Inflammatory macrophage treated with lipopolysaccharide for 1 hour (primary cell): ENCODE measurements at places on chromosomes 5 and 9.

DNA sequence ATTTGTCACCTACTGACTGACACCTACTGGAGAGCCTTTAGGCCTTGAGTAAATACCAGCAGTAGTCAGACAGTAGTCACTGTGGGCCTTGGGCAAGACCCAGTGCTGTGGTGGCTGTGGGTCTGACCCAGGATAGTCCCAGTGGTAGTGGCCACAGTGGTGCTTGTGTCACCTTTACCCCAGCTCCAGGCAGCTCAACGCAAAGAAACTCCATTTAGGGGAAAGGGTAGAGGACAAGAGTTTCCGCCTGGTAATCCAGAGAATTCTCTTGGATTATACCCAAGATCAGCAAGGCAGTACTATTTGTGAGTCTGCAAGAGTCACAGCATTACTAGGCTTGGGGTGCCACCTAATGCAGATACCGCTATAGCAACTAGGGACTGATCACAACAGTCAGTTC is 28.9 kb downstream of the CERT1 start:
- DNase-seq = no peak

DNA sequence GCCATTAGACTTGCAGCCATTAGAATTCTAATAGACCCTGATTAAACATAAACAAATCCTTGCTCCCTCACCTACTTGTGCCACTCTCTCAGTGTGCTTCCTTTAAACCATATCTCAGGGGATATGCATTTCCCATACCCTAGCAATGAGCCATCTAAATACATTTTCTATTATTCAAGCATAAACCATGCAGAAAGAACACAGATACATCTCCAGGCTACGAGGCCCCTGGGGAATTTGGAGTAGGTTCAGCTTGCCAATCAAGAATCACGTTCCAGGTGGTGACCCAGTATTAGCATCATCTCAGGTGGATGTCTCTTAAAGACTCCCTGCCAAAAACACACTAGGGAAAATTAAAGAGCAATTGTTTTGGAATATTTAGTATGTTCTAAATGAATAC is 93.0 kb upstream of the CCL21 start:
- no peak for DNase-seq

GRCh38 chr9:79616971-79617370 is 45.2 kb downstream of the TLE4 start:
- DNase-seq = no peak

DNA sequence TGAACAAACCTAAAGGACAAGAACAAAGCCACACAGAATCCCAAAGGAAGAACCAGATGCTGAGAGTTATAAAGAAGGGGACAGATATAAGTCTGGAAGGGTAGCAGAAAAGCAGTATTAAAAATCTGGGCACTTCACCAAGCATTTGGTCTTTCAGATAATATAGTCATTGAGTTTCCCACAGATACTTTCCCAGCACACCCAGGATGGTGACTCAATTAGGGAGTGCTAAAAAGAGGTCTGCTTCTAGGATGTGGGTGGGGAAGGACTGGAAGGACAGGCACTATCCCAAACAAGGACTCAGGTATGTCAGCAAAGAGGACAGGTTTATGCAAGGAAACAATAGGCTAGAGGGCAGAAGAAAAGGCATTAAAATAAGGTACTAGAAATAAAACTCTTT is 59.3 kb downstream of the DIAPH1 start:
- DNase-seq = no peak

- DNase-seq = no peak
Observed at GRCh38 chr5:168121138-168121494, 170.3 kb upstream of the WWC1 start.

DNA sequence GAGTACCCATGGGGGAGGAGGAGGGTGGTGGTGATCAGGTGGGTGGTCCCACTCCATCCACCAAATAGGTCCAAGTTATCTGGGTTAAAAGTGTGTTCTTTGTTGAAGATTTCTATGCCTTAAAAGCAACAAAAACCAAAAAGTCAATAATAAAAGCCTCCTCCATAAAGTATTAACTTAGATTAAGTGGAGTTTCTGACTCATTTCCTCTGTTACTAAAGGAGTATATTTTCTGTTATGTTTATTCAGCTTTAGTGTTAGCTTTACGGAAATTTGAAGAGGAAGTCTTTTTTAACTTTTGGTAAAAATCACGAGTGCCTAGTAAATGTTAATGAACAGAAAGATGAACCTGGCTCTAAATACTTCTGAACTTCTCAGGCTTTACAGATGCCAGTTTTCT is 17.8 kb downstream of the FBXO38 start:
- DNase-seq = peak; percentile 39

DNA sequence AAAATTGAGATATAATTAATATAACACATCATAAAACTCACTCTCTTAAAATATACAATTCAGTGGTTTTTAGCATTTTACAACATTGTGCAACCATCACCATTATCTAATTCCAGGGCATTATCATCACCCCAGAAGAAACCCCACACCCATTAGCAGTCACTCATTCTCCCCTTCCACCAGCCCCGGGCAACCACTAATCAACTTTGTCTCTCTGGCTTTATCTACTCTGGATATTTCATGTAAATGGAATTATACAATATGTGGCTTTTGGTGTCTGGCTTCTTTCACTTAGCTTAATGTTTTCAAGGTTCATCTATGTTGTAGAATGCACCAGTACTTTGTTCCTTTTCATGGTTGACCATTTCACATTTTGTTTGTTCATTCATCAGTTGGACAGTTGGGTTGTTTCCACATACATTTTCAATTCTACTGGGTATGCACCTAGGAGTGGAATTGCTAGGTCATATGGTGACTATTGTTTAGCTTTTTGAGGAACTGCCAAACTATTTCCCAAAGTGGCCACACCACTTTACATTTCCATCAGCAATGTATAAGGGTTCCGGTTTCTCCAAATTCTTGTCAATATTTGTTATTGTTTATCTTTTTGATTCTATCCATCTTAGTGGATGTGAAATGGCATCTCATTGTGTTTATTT is 62.4 kb downstream of the MARCHF3 start:
- no peak for DNase-seq

GRCh38 chr5:101626572-101626971 is 669.5 kb downstream of the SLCO4C1 start:
- DNase-seq = no peak

GRCh38 chr5:2779459-2779858 is 28.0 kb upstream of the IRX2 start:
- no peak for DNase-seq

DNA sequence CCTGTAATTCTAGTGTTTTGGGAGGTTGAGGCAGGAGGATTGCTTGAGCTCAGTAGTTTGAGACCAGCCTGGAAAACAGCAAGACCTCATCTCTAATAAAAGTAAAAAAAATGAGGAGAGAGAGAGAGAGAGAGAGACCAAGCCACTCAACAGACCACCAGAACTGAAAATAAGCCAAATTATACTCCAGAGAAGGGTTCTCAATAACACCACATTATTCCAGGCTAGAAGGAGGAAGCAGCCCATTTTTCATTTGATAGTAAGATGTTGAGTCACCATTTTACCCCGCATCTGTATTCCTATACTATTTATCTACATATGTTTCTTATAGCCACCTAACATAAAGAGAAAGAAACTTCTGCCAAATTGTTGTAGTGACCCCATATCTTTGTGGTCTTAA is 134.8 kb downstream of the PCSK5 start:
- no peak for DNase-seq

DNA sequence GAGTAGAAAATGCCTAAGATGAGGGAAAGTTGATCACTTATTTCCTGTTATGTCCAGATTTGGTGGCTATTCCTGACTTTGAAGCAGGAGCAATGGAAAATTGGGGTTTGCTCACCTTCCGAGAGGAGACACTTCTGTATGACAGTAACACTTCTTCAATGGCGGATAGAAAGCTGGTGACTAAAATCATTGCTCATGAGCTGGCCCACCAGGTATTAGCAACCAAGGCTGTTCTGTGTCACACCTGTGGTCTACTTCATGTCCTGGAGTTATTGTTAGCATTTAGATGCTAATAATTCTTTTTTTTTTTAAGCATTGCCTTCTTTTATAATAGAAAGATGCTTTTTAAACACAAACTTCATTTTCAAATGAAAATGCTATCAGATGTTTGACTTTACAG is 57.9 kb downstream of the LNPEP start:
- no peak for DNase-seq

- DNase-seq = no peak
Observed at GRCh38 chr5:60453186-60453976, 246.6 kb downstream of the DEPDC1B start.

GRCh38 chr5:150428106-150428876 is 15.6 kb upstream of the CD74 start:
- peak; percentile 25 for DNase-seq

DNA sequence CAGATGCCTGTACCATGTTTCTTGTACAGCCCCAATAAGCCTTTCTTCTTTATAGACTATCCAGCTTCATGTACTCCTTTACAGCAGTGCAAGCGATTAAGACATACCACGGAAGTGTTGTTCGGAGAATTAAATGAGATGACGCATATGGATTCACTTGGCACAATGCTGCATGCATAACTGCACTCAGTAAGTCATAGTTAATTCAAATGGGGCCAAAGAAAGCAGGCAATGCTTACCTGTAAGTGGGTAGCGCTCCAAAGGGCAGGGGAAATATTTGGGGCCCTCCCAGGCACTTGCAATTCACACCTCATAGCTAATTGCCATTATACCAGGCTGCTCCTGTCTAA is 7.7 kb upstream of the ADRA1B start:
- DNase-seq = no peak

- DNase-seq = no peak
Observed at GRCh38 chr9:93960221-93960970, 5.2 kb upstream of the BARX1 start.

- no peak for DNase-seq
Observed at GRCh38 chr9:130414910-130415746, 29.6 kb upstream of the ASS1 start.

DNA sequence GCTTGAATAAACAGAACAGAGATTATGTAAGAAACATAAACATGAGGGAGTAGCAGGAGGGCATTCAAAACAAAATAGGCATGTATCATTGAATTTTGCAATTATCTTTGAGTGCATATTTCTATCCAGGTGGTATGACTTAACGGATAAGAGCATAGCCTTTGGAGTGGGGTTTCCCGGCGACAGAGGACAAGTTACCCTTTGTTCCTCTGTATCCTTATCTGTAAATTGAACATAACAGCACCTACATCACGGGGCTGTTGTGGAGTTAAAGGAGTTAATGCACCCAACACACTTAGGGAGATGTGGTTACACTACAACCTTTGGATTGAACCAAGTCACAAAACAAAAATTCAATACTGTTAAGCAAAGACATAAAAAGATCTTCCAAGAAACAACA is 314.6 kb upstream of the KIF2A start:
- DNase-seq = no peak

DNA sequence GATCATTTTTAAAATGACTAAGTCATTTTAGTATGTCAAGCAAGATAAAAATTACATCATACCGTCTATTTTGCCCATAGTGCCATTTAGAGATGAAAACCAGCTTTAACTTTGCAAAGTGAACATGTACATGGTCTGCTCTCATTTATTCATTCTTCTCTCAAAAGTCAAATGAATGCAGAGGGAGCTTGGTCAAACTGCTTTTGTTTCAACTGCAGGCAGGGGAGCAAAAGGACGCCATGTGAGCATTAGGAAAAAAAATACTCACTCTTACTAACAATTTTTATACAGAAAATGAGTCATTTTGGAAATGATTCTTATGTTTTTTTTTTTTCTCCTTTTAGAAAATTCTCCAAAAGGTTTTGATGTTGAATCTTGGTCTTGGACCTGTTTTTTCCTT is 15.7 kb downstream of the SCGB3A1 start:
- DNase-seq = no peak

DNA sequence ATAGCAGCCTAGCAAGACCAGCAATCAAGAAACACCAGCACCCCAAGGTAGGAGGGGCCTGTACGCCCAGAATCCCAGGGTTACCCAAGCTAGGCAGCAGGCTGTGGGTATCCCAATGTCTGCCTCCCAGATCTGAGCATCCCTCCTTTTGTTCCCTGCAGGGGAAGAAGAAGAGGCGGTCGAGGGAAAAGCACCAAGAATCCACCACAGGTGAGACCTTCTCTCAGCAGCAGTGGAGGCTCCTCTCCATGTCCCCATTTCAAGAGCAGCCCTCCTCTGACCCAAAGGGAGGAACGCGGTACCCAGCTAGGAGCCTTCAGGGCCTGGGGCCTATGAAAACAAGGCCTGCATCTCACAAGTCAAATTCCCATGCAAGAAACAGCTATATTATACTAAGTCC is 28.9 kb downstream of the TCF7 start:
- no peak for DNase-seq

DNA sequence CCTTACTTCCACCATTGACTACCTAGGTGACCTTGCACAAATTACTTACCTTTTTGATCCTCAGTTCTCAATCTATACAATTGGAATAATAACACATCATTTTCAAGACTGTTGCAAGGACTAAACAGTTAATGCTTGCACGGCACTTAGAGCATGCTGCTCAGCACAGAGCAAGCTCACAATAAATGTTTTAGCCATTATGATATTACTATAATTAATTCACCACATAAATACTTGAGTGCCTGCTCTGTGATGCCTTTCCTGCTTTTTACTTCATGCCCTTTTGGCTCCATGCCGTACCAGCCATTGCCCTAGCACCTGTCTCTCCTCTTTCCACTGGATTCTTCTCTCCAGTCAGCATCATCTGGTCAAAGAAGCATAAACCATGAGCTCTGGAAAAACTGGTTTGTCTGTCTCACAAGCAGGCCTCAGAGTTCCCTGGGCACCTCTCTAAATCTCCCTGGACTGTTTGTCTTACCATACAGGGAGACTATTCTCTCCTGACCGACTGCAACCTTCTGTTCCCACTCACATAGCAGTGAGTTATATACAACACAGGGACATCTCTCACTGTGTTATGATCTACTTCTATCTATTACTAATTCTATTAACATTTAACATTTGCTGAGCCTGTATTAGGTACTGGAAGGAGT is 260.4 kb upstream of the ADRA1B start:
- DNase-seq = no peak

DNA sequence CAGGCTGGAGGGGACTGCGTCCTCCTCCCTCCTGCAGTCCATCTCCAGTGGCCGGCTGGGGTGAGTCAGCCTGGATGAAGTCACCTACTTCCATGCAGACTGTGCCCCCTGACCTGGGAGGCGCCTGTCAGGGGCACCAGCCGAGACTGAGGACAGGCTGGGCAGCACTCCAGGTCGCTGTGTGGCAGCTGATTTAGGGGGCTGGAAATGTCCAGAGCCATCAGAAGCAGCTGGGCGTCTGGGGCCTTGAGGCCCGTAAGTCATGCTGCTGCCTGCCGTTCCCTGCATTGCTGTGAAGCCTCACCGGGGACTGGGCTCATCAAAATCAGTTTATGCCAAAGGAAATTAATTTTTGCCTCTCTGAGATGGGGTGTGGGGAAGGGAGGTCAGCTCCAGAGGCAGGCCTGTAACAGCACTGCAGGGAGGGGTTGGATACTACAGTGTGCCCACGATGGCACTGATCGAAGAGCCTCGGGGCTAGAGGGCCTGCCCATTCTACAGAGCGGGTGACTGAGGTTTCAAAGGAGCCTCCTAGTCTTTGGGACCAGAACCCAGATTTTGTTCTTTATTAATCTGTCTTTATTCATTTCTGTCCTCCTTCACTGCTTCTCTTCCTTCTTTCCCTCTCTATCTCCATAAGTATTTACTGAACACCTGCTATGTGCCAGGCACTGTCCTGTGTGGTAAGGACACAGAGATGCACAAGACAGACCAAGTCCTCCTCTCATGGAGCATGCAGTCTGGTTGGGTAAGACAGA is 70.4 kb upstream of the PSD2 start:
- DNase-seq = no peak
